ENCODE measurements at places on chromosomes 2 and 18.
A peak's percentile ranks its signal among the peaks of the same experiment; 100 is the strongest.

GRCh38 chr2:143300536-143300935, 171.3 kb downstream of the ARHGAP15 start:
- DNase-seq, result peak; percentile 11

GRCh38 chr2:144480285-144480684, 39.6 kb downstream of the ZEB2 start:
- no peak for DNase-seq

GRCh38 chr18:79396431-79397246, 909 bp downstream of the NFATC1 start:
- peak; percentile 80 for DNase-seq

DNA sequence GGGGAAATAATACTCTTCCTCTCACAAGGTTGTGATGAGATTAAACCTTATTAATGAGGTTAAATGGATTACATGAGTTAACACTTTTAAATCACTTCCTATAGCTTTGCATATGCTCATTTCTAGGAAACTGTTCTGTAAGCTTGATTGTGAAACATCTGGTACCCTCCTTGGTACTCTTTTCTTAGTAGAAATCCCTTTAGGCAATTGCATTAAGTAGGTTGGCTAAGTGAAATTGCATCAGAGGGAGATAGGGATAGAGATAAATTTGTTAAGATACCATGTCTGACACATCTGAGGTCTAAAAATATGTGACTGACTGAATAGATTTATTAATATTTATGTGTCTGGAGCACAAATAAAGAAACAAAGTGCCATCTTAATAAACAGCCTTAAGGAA, 275.9 kb upstream of the MAP2 start:
- DNase-seq, result peak; percentile 76

DNA sequence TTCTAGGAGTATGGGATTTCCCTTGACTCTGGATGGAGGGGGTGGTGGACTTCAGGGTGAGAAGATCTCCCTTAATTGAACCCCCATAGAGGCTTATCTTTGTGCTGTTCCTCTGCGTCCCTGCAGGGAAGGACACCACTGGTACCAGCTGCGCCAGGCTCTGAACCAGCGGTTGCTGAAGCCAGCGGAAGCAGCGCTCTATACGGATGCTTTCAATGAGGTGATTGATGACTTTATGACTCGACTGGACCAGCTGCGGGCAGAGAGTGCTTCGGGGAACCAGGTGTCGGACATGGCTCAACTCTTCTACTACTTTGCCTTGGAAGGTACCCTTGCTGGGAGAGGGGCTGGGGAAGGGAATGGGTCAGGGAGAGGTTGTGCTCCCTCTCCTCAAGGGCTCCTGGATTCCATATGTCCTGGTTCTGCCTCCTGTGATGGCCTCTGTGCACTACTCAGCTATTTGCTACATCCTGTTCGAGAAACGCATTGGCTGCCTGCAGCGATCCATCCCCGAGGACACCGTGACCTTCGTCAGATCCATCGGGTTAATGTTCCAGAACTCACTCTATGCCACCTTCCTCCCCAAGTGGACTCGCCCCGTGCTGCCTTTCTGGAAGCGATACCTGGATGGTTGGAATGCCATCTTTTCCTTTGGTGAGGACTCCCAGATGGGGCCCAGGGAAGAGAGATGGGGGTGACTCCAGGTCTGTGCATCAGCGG, 19.3 kb downstream of the PRKAG3 start:
- no peak for DNase-seq

DNA sequence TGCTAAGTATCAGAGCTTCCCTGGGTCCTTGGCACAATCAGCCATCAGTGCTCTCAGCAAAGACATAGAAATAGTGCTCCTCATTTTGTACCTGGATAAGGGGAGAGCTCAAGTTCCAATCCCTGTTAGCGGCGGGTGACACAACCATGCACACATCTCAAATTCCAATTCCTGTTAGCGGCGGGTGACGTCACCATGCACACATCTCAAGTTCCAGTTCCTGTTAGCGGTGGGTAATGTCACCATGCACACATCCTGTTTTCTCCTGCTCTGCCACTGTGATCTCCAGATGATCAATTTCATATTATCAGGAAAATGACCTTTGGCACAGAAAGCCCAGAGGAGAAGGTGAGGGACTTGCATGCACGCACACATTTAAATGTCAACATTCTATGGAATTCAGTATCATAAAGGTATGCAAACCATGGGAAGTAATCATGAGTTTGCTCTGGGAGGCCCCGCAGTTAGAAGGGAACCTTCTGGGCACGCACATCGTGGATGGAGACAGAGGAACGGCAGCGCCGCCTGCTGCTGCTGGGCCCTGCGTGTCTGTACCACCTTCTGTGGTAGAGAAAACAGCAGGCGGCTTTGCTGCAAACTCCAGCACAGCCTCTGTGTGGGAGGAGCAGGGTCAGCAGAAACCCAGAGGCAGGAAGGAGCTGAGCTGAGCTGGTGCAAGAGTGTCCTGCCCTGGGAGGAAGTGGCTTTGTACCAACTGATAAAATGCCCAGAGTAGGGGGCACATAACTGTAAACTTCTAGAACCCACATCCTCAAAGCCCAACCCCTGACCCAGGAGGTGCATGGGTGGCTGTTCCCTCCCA, 77.8 kb downstream of the MBP start:
- peak; percentile 98 for DNase-seq

- peak; percentile 31 for DNase-seq
Observed at GRCh38 chr2:149715005-149715592, 127.5 kb upstream of the MMADHC start.

DNA sequence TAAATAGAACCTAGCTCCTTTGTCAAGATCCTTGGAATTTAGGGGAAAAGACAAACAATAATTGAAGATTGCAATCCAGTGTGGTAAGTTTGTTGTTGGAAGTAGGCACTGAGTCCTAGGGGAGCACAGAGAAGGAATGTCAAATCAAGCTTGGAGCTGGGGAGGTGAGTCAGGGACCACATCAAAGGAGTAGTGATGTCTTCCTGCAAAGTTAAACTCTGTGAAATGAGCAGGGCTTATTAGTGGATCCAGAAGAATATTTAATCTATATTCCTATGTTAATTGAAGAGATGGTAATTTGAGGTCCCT, 41.7 kb upstream of the NABP1 start:
- DNase-seq, result no peak

DNA sequence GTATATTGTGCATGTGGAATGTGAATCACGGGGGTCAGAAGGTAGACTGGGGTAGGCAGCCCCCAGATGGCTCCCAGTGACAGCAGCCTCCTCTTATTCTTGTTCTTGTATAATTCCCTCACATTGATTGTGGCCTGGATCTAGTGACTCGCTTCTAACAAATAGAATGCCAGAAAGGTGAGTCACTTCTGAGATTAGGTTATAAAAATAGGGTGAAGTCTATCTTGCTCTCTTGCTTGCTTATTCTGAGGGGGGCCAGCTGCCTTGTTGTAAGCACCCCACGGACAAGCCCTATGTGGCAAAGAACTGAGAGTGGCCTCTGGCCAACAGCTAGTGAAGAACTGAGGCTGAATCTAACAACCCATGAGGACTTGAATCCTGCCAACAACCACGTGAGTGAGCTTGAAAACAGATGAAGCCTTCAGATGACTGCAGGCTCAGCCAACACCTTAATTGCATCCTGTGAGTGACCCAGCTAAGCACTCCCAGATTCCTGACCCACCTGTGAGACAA, 15.6 kb upstream of the RMND5A start:
- DNase-seq, result no peak

- DNase-seq, result no peak
Observed at GRCh38 chr18:67577386-67577785, 60.9 kb upstream of the DSEL start.

- DNase-seq, result peak; percentile 18
Observed at GRCh38 chr2:1823187-1824169, 79.2 kb upstream of the PXDN start.

DNA sequence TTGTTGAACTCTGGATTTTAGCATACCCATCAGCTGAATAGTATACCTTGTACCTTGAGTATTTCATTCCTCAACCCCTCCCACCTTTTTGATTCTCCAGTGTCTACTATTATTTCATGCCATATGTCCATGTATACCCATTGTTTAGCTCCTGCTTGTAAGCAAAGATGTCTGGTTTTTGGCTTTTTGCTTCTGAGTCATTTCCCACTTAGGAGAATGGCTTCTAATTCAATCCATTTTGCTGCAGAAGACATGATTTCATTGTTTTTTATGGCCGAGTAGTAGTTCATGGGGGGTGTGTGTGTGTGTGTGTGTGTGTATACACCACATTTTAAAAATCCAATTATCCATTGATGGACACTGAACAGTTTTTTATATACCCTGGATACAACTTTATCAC, 24.3 kb upstream of the MOCOS start:
- no peak for DNase-seq

GRCh38 chr2:111219285-111219684, 98.6 kb downstream of the BCL2L11 start:
- peak; percentile 23 for DNase-seq

DNA sequence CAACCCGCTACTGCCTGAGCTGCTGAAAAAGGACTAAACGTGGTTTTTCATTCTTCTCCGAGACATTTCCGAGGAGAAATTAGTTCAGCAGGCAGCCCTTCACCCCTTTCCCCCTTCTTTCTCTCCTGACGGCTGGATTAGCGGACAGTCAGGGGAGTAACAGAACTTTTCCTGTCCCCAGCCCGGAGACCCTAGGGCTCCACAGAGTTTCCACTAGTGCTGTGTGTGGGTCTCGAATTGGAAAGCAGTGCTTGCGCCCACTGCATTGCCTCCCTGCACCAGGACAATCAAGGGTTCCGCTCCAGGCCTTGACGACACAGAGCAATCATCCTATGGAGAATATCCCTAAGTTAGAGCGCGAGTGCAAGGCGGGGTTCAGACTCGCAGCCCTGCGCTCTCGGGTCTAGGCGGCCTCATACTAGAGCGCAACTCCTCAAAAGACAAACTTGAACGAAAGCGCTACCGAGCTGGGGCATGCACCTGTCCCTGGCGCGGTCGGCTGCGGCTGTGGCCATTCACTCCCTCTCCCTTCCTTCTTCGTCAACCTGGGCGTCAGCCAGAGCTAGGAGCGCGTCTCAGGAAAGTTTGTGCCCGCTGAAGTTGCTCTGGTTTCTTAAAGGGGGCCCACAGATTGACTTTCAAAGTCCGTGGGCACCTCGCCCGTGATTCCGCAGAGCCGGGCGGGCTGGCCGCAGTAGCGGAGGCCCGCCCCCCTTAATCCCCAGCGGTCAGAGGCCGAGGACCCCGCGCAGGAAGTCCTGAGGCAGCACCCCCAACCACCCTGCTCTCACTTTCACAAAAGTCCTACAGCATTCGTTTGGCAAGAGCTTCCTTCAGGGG, 801 bp downstream of the OSR1 start:
- DNase-seq, result no peak

- no peak for DNase-seq
Observed at GRCh38 chr2:191295088-191295487, 49.9 kb downstream of the MYO1B start.

DNA sequence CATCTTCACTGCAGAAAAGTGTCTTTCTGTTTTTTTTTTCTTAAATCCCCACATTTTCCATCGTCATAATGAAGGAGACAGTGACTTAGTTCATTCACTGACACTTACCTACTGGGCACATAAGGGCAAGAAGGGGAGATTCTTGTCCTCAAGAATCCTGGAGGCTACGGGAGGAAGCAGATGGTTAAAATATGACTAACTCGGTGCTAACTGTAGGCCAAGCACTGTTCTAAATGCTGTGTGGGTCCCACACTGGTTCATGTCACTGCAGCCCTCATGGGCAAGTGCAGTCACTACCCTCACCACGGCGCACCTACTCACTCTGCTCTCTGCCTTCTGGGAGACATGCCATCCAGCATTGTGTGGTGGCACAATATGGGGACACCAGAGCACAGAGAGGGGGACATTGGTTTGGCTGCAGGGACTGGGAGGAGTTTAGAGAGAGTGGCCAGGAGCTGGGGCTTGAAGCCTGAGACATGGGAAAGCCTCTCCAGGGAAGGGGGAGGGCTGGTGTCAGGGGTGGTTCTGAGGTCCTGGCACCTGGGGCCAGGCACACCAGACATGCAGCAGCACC, 305.2 kb downstream of the MYCN start:
- no peak for DNase-seq

- DNase-seq, result no peak
Observed at GRCh38 chr2:81303321-81303720, 998.8 kb upstream of the LRRTM1 start.

DNA sequence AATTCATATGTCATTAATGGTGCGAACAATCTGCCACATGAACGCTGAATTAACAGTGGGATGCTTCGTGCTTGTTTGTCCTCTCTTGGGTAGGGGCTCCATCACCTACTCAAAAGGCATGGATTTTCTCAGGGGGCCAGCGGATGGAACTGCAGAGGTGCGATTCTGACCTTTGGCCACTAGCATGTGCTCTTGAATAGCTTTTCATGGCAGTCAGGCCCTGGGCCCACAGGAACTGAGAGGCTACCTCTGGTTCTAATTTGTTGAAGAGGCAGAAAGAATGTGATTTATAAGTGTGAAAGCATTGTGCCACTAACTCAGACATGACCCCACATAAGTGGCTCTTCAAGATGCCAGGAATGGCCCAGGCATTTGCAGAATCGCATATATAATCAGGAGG, 283.2 kb downstream of the INSIG2 start:
- peak; percentile 33 for DNase-seq

- DNase-seq, result no peak
Observed at GRCh38 chr2:66867063-66867441, 432.1 kb downstream of the MEIS1 start.

- DNase-seq, result peak; percentile 42
Observed at GRCh38 chr2:235433860-235434259, 60.0 kb upstream of the AGAP1 start.

GRCh38 chr18:26960911-26961310, 95.4 kb upstream of the AQP4 start:
- DNase-seq, result no peak

GRCh38 chr2:203817147-203817546, 50.4 kb upstream of the CTLA4 start:
- DNase-seq, result no peak

DNA sequence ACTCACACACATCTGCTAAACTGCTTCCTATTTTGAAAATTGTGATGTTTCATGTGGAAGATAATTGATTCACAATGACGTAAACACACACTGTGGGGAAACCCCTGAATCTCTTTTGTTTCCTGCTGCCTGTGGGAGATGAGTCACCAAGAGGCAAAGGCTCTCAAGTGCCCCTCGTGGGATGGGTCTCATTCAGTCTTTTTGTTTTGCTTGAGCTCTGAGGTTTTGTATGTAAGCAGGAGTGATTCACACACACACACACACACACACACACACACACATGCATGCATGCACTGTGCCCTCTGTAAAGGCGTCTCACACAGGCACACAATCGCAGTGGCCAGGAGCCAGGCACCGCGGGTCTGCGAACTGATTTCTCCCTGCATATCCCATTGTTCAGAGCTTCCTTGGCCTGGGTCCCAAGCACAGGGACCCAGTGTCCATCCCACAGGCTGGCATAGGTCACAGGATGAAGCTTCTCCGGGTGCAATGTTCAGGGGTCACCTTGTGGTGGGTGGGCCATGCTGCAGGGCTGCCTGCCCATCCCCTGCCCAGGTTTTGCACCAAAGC, 12.1 kb upstream of the ARHGEF4 start:
- DNase-seq, result peak; percentile 45

GRCh38 chr2:56713161-56713676, 529.4 kb downstream of the CCDC85A start:
- DNase-seq, result no peak

GRCh38 chr2:238566001-238566645, 139.4 kb downstream of the ASB1 start:
- DNase-seq, result no peak

All from hematopoietic multipotent progenitor cell treated with erythropoietin and hydrocortisone succinate and interleukin-3 and kit ligand, for 4 days (in vitro differentiated cells).